ENCODE measurements at places on chromosomes 2 and 18.

DNA sequence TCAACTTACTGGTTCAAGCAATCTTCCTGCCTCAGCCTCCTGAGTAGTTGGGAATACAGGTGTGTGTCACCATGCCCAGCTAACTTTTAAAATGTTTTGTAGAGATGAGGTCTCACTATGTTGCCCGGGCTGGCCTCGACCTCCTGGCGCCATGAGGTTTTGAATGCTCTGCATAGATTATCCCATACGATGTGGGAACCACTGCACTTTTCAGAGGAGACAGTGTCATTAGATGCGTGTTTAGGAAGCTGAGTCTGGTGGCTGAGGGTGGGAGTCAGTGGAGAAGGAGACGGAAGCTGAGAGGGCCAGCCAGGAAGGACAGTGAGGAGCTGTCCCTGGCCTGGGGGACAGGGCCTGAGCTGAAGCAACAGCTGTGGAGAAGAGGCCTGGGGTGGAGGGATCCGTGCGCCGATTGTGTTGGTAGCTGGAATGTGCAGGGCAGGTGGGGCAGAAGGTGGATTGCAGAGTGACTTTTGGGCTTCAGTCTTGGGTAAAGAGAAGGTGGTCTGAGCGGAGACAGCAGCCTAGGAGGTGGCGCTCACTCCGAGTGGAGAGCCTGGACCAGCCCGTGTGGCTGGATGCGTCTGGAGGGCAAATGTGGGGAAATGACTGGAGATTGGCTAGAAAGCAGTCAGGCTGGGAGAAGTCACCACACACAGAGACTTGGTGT, 68.0 kb downstream of the LDLRAD4 start:
- DNase-seq: no peak

DNA sequence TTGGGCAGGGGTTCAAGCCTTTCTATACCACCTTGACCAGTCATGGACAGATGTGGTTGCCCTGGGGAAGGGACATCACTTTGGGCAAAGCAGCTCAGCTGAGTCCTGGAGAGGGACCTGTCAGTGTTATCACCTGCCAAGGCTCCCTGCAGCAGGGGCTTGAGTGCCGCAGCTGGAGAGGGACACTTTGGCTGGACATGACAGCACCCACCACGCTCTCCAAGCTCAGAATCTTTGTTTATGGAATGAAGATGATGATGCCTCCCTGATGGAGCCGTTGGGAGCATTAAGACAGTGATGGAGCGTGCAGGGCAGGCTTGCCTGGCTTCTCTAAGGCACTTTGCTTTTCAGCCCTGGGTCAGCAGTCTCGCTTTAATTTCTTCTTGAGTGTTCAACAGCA, 4.3 kb upstream of the TFCP2L1 start:
- DNase-seq: no peak

DNA sequence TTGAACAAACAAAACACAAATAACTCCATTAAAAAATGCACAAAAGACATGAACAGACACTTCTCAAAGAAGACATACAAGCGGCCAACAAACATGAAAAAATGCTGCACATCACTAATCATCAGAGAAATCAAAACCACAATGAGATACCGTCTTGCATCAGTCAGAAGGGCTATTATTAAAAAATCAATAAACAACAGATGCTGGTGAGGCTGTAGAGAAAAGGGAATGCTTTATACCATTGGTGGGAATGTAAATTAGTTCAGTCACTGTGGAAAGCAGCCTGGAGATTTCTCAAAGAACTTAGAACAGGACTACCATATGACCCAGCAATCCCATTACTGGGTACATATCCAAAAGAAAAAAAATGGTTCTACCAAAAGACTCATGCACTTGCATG, 37.8 kb downstream of the GPR155 start:
- no peak for DNase-seq

DNA sequence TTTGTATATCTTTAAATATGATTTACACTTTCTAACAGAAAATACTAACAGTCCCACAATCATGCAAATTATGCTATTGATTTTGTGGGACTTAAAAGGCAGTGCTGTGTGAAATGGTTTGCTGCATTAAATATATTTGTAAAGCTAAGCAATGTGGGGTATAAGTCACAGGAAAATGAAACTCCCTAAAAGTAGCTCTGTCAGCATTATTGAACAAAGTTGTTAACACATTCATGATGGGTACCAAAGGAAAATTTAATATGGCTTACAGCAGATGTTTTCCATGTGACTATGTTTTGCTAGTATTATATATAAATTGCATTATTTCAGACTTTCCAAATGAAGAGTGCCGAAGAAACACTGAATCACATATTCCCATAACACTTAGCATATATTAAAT, 1450.0 kb downstream of the LRP1B start:
- DNase-seq: no peak

DNA sequence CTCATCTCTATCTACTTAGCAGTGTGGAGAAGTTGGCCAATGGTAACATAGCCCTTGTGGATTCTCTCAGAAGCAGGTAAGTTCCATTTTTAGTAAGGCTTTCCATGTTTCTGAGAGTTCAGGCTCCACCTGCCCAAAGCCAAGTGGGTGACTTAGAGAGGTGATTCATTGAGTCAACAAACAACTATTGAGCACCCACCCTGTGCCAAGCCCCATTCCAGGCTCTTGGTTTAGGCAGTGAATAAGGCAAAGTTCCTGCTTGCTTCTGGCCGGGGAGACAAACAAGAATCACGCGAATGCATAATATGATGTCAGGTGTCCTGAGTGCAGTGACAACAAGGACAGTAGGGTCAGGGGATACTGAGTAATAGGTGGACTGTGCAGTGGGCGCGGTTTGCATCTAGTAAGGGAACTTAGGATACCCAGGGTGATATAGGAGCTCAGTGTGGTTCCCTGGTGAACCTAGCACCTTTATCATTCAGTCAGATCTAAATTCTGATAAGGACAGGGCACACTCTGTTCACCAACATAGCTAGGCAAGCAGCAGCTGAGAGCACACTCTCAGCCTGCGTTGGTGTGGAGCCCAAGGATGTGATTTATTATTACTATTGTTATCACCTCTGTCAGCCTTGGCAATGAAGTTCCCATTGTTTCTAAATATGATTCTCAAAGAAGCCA, 31.7 kb upstream of the KCTD1 start:
- no peak for DNase-seq

DNA sequence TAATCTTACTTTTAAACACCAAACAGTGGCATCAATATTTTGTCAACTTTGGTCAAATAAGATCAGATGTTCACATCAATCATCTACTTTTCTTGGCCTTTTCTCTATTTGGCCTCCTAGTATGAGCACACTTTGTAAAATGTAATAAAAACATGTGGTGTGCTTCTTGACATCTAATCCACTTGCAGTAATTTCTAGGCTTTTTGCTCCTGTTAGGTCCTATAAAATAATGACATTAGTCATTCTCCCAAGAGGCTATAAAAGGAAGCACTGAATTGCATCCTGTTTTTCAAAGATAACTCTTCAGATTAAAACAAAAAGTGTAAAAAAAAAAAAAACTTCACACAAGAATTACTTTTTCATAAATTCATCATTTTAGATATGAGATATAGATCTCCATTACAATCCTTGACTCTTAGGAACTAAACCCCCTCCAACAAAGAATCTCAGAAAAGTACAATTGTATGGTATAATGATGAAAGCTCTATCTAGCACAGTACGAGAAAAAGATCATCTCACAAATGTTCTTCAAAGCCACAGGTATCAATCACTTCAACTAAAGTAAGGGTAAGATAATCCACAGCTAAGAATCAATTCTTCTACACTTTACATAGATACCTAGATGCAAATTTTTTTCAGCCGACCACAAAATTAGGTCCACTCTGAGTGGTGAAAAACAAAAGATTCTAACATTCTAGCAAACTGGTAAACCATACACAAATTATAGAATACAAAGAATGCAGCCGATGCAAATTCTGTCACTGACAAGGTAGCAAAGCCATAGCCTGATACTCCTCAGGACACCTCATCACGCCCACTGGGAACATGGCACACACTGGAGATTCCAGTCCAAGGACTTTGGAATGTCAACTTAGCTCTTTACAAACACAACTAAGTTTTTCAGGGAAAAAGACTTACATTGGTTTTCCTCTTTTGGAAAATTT, 2.7 kb downstream of the BCL2 start:
- no peak for DNase-seq

DNA sequence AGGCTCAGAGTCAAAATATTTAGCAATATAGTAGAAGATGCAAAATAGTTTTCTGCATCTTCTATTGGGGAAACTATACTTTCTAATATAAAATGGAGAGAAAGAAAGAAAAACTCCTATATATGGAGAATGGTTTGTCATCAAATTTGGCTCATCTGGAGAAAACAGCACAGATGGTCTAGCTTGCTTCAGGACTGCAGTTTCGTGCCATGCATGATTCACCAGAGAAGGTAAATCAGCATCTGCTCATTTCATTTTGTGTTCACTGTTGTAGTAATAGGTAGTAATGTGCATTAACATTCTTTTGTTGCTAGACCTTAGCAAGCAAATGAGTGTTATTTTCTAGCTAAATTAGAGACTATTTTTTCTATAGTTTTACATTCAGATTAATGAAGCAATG, 179.0 kb downstream of the ASXL3 start:
- no peak for DNase-seq

GRCh38 chr18:22543769-22544168, 126.1 kb upstream of the CTAGE1 start:
- DNase-seq: no peak

- peak; percentile 55 for DNase-seq
Observed at GRCh38 chr2:10079266-10079869, 843 bp downstream of the CYS1 start.

DNA sequence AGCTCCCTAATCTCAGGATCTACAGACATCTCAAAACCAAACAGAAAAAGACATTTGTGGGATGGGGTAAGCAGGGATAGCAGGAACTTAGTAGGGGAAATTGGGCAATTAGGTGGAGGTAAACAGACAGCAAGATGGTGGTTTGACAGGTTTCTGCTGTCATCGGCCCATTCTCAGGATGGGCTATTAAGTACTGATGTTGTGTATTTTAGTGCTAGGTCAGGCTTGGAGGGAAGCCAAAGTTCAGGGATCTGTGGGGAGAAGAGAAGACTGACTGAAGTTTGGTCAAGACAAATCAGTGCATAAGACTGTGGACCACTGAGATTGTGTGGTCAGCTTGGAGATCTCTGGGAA, 96.8 kb upstream of the THUMPD2 start:
- DNase-seq: no peak

GRCh38 chr2:158810731-158811460, 15.8 kb downstream of the DAPL1 start:
- no peak for DNase-seq

GRCh38 chr18:58649966-58650816, 21.1 kb upstream of the MALT1 start:
- no peak for DNase-seq

GRCh38 chr2:230925879-230926765, 1.1 kb upstream of the GPR55 start:
- DNase-seq: no peak

DNA sequence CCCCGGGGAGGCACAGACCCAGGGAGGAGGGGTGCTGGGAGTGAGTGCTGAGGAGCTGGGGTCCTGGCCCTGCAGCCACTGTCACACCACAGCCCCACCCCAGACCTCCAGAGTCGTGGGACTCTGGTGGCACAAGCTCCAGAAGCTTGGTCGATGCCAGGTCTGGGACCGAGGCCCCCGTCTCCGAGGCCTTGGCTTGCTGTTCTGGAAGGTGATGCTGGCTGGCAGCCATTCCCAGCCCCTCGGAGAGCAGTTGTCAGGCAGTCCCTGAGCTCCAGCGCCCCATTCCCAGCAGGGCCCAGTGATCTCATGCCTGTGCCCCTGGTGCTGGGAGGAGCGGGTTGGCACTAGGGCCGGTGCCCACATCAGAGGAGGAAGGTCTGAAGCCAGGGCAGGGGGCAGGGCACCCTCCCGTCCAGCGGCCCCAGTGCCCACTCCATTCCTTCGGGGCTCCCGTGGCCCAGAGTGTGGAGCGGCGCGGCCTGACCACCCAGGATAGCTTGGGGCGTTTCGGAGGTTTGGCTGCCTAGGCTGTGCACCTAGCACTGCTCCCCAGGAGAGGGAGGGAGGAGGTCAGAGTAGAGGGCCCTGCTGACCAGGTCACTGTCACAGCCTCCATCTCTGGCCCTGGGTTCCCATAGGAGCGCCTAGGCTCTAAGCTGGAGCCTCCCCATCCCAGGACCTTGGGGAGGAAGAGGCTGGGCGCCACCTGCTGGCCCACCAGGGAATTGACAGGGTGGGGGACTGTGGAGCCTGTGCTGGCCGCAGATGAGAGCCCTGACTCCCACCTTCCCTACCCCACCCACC, 16.8 kb upstream of the ALPI start:
- no peak for DNase-seq

- no peak for DNase-seq
Observed at GRCh38 chr2:11535899-11536344, 2.1 kb downstream of the GREB1 start.

DNA sequence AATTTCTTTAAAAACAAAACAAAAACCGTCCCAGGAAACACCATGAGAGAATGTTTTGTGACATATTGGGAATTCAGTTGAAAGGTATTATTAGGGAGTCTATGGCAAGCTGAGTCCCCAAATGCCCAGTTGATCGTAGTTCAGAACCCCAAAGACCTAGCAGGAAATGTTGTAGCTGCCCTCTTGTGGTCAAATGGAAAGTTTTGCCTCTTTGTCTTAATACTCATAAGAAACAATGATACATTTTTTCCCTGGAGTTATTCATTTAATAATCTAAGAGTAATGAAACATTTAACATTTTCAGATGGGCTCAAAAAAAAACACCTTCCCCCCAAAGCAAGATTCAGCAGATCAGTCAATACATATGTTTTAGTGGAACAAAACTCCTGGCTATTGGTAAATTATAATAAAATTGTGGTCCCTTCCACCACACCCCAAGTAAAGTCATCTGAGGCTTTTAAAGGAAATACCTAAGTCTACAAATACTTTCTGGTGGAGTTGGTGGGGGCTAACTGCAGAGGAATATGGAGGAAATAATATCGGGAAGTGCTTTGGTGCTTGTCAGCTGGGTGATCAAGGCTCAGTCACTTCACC, 37.8 kb upstream of the EFEMP1 start:
- peak; percentile 30 for DNase-seq

- DNase-seq: peak; percentile 48
Observed at GRCh38 chr2:101831351-101831865, 133.9 kb downstream of the MAP4K4 start.

DNA sequence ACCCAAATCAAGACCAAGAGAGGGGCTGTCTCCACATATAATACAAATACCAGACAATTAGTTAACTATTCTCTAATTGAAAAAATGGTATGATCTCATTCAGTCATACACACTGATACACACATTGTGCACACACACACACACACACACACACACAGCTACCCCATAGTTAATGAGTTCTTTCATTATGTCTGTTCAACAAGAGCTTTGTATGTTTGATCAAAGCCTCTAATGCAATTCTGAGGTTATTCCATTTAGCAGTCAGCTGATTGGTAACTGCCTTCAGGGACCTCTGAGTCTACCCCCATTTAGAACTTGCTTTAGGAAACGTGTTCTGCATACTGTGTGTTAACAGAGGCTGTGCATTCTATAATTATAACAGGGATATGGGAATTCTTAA, 741.4 kb upstream of the LRRTM4 start:
- DNase-seq: no peak

GRCh38 chr2:132678483-132678882, 8.5 kb upstream of the LYPD1 start:
- no peak for DNase-seq

Measured in GM04504 (cell line).